ENCODE measurements at places on chromosomes 12 and 14. TPM values are rescaled to one million over a fixed set of nuclear protein-coding genes. Genes with fewer than 3 reads are reported as not detected.
A peak's percentile ranks its signal among the peaks of the same experiment; 100 is the strongest.

The PARPBP gene
- total RNA-seq, result 6.5 TPM

The PIWIL1 gene
- total RNA-seq, result not detected

DNA sequence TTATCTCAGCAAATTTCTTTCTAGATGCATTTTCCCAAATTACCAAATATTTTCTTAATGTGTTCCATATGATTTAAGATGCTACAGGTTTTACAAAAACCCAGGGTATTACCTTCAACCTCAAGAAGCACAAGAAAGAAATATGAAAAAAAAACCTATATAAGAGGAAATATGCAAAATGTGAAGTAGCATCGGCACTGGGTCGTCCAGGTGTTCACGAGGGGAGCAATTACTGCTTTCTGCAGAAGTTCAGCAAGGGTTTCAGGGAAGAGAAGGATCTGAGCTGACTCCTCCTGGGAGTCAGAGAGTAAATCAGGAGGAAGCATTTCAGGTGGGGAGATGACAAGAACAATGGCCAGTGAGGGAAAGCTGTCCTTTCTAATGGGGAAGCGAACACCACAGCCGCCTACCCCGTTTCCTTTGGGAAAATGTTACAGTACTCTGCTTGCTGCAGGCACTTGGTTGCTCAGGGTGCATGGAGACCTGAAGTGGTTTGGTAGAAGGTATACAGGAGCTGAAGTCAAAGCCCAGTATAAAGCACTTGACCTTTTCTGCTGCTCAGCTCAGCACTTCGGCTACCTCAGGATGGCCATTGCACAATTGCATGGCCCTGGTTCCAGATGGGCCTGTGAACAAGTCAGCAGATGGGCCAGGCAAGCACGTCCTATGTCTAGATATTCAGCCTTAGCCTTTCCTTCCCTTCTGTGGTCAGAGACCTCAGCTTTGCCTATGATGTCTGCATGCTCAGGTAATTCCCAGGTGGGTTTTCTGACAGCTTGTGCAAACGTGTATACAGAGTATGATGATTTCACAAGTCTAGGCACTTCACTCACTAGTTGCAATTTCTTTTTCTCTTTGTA is 155.6 kb downstream of the PAX9 start:
- no peak for DNase-seq

The TMTC1 gene
- total RNA-seq, result 69.2 TPM

DNA sequence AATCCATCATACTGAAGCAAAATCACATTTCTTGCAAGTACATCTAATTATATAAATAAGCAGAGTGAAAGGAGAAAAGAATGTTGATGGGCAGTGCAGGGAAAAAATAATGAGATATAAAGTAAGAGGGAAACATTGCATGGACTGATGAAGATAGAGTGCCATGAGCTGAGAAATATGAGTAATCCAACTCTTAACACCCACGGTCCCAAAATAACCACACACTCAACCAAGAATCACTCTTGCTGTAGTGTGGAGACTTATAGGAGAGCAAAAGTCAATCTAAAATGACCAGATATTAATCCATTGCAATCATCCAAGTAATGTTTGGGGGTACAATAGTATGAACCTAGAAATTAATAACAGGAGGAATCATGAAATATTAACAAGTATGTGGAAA is 40.2 kb downstream of the MYF5 start:
- peak; percentile 55 for DNase-seq

GRCh38 chr12:11804130-11804529 is 154.7 kb downstream of the ETV6 start:
- no peak for DNase-seq

The TSPAN9 gene
- total RNA-seq, result 13.0 TPM

GRCh38 chr14:70018713-70019211 is 139.5 kb downstream of the SMOC1 start:
- peak; percentile 76 for DNase-seq
